ENCODE measurements at places on chromosomes 2 and 18.

DNA sequence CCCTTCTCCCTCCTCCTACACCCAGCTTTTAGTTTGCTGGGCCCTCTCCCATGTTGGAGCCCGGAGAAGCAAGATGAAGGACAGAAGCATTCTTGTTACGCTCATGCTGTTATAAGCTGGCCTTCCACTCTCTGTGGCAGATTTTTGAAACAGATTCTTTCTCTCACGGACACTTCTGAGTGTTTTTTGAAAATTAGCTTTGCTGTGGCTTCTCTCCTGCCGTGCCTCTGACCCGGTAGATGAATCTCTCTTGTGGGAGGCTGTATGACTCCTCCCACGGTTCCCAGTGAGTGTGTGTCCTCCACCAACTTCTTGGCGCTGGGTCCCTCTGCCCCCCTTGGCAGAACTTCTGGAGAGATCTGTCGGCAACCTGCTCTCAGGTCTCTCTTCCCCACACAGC lies 269.3 kb upstream of the MYT1L start:
- no peak for DNase-seq

GRCh38 chr2:141029428-141030078 lies 1101.3 kb downstream of the LRP1B start:
- no peak for DNase-seq

DNA sequence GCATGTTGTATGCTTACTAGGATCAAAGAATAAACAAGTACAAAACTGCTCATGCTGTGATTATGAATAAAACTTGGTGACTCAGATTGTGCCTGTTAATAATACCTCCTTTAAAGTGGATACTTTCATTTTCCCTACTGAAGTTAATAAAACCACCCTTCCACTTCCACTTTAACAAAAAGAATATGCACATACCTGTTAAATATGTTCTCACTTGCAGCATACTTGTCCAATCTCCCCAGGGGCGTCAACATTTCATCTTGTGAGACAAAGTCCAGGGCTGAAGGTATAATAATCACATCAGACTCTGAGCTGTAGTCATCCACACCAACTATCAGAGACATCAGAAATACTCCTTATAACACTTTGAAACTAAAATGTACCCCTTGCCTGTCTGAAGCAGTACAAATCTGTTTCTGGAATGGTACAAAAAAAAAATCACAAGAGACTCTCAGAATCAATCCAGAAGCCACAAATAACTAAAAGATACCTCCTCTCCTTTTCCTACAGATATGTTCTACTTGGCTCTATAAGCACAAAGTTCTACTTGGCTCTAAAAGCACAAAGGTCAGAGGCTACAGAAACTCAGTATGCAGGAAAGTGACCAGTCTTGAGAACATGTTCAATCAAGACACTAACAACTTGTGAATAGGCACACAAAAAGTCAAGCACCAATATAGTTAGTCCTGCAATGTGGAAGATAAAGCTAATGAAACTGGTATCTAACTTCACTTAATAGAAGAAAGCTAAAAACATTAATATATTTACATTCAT lies 19.3 kb downstream of the PPP4R1 start:
- no peak for DNase-seq

- DNase-seq, result no peak
These were observed 43.7 kb upstream of the NAT8 start for GRCh38 chr2:73685764-73686438.

DNA sequence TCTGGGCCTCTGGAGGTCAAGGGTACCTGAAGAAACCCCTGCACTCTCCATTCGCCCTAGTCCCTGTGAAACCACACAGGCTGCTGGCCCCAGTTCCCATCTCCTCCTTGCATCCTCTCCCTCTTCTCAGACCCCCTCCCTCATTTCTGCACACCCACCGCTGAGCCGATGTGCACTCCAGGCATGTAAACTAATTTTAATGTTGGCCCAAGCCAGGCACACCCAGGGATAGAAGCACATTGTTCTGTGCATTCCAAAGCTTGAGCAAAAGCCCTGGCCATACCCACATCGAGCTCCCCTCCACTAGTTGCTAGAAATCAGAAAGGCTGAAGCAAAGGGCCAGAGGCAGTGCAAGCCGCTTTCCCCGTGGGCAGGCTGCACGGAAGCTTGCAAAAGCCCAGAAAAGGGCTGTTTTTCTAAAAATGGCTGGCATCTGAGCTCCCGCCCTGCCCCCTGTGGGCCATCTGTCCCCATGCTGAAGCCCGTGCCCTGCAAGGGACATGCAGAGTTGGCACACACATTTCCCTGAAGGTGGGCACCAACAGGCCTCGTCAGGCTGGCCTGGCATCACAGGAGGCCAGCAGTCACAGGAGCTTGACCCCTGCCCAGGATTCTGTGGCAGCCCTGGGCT lies 181.6 kb downstream of the SMAD7 start:
- no peak for DNase-seq

GRCh38 chr2:148817210-148817708 lies 57.8 kb upstream of the KIF5C start:
- peak; percentile 49 for DNase-seq

DNA sequence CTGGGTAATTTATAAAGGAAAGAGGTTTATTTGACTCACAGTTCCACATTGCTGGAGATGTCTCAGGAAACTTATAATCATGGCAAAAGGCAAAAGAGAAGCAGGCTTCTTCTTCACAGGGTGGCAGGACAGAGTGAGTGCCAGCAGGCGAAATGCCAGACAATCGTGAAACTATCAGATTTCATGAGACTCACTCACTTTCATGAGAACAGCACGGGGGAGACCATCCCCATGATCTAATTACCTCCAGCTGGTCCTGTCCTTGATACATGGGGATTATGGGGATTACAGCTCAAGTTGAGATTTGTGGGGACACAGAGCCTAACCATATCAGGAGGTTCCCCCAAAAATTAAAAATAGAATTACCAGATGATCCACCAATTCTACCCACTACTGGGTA lies 675.5 kb upstream of the SLC8A1 start:
- no peak for DNase-seq

- no peak for DNase-seq
These were observed 62.9 kb downstream of the AFTPH start for GRCh38 chr2:64586883-64587481.

DNA sequence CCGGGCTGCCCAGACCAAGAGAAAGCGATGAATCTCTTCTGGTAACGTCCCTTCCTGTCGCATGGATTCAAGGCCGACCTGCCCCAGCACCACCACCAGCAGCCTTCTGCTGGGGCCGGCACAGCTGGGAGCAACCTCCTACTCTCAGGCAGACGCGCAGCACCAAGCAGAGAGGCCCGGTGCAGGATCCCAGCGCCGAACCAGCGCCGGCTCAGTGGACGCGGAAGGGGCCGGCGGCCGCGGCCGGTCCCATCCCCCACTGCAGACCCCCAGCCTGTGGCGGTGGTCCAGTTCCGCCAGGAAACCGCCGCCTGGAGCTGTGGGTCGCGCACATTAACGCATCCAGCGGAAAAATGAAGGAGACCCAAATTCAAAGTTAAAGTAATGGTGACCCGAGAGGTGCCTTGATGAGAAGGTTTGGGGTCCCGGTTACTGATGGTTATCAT lies 525 bp upstream of the MAL start:
- no peak for DNase-seq

DNA sequence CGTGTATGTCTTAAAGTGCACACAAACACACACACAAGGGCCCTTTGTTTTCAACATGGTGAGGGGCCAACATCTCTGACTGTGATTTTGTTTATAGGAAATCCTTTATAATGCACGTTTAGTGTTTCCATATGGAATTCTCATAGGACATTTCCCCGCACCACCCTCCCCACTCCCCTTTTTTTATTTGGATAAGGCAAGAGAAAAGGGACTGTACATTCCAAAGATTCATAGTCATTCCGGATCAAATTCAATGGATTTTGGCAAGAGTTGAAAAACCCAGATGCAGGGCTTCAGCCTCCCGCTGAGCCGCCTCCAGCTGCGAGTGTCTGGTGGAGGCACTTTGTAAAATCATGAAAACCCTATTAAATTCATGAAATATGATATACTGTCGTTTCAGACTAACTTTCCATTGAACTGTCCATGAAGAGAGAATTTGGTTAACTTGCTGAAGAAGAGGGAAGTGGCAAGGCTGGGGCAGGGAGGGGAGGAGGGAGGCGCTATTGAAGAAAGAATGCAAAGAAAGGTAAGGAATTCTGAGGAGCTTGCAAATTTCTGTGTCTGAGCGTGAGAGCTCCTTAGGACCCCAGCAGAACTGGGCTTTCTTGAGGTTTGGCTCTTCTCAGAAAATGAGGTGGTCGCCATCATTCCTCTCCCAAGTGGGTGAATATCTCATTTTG lies 25.8 kb upstream of the SLC14A2 start:
- DNase-seq, result peak; percentile 73

DNA sequence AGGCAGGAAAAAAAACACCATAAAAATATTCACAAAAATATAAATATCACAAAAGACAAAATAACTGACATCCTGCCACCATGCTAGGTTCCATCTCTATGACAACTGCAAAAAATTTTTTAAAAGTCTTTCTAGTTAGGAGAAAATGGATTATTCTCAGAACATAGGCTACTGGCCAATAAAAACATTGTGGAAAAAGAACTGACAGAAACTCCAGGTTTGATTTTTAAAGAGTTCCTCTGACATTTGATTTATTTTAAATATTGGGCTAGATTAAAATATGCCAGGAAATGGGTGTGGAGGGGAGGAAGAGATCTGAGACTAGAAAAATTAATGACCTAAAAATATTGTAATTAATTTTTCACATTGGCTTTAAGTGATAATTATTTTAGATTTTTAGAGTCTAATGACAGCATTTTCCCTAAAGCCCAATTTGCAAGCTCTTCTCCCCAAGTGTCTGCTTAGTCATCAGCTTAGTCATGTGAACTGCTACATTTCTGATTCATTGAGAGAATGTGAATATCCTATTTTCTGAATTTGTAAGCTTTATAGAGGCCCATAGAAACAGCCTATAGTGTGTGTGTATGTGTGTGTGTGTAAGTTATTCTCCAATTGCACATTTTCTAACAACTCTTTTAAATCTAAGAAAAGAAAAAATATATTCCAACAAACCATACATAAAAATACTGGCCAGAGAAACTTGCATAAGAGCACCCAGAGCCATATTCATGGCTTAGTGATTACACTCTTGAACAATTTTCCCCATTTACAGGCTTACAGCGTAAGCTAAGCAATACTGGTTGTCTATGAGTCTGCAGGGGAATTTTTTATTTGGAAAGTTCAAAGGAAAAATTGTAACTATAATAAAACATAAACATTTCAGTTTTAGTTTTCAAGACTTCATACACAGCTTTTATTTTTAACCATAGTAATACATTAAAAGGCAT lies 48.4 kb downstream of the TMEFF2 start:
- DNase-seq, result no peak

GRCh38 chr18:13735681-13736080 lies 9.2 kb downstream of the RNMT start:
- no peak for DNase-seq

DNA sequence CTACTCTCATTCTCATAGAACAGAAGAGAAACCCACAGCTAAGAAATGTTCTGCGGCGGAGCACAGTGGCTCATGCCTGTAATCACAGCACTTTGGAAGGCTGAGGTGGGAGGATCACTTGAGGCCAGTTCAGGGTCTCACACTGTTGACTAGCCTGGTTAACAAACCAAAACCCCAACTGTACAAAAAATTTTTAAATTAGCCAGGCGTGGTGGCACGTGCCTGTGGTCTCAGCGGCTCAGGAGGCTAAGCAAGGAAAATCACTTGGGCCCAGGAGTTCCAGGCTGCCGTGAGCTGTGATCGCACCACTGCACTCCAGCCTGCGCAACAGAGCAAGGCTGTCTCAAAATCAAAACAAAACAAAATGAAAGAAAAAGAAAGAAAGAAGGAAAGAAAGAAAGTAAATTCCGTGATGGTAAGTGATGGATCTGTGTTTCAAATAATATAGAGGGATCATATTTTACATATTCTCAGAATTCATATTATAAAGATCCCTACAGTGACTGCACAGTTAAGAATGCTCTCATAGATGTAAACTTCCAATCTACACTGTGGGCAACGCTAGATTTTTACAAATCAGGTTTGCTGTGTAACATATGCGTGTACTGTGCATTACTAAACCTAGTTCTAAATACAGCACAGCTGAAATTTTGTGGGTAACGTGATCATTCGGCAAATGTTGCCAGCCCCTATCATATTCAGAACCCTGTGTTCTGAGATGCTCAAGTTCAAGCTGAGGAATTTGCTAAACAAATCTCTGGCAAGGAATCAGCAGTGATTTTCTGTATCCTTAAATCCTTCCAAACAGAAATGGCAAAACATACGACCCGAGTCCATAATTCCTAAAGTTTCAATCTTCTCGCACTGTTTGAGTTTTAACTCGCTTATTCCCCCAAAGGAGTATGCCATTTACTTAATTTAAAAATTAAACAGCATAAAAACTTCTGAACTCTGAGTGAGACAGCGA lies 1.2 kb upstream of the RAB12 start:
- DNase-seq, result no peak

DNA sequence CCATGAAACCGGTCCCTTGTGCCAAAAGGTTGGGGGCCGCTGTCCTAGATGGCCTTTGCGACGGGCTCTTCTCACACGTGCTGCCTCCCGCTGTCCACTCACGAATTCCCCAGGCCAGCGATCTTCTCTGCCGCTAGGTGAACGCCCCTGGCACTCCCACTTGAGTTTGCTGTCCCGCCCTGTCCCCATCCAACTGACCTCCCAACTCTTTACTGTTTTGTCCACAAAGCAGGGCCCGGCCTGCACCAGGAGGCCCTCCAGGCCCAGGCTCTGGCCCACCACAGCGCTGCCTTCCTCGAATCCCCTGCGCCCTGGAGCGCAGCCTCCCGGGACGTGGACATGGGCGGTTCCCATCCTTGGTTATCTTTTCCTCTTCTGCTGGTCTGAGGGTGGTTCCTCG lies 69.7 kb upstream of the PXDN start:
- DNase-seq, result no peak

- DNase-seq, result no peak
These were observed 103.5 kb upstream of the ASB18 start for GRCh38 chr2:236367506-236368289.

GRCh38 chr2:71460595-71461303 lies 7.4 kb downstream of the DYSF start:
- DNase-seq, result peak; percentile 73

DNA sequence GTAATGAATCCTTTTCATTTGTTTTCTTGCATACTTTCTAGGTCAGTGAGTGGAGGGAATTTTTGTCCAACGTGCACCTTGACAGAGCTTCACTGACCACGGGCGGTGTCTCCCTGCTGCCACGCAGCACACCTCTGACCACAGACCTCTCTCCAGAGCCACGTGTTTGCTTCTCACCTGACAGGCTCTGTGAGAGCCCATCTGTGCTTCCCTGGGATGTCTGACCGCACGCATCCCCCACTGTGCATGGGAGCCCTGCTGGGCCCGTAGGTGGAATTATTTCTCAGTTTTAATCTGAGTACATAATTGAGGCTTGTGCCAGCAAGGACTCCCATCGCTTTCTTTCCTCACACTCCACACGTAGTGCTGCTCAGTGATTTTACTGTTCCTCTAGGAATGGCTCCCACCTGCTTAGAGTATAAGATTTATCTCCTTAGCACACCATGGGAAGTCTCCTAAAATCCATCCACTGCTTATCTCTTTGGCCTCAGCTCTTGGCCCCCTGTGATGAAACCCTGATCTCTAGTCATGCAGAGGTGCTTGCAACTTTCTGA lies 482.6 kb downstream of the TSN start:
- no peak for DNase-seq

All from right cardiac atrium (tissue), 5 donors.